ENCODE measurements at places on chromosomes 7 and 10. TPM values are rescaled to one million over a fixed set of nuclear protein-coding genes. Genes with fewer than 3 reads are reported as not detected.

- no peak for DNase-seq
Measured at GRCh38 chr10:127426746-127427145, 122.4 kb upstream of the NPS start.

DNA sequence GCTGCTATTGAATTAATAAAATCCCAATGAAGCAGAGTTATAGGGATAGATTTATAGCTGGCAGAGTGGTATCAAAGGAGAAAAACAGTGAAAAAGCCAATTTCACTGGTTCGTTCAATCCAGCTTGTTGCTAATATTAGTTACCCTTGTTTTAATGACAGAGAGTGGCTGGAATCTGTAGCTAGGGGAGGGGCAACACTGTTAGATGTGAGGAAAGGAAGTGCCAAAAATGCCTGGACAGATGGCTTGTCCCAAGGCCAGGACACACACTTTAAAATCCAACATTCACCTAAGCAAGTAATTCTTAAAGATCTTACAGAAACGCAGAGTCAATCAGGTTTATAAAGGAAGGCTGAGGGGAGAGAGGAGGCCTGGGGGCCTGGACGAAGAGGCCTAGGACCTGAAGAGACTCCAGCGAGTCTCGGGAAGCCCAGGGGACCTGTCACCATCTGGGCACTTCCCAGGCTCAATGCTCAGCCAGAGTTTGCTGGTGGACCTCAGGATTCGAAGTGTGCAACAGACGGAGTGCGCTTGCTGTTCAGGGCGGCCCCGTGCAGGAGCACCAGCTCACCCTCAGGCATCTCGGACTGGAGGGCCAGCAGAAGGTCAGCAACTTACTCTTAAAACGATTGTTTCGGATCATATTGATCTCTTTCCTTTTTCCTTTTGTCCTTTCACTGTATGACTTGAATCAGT lies 36.7 kb downstream of the TMEM248 start:
- no peak for DNase-seq

DNA sequence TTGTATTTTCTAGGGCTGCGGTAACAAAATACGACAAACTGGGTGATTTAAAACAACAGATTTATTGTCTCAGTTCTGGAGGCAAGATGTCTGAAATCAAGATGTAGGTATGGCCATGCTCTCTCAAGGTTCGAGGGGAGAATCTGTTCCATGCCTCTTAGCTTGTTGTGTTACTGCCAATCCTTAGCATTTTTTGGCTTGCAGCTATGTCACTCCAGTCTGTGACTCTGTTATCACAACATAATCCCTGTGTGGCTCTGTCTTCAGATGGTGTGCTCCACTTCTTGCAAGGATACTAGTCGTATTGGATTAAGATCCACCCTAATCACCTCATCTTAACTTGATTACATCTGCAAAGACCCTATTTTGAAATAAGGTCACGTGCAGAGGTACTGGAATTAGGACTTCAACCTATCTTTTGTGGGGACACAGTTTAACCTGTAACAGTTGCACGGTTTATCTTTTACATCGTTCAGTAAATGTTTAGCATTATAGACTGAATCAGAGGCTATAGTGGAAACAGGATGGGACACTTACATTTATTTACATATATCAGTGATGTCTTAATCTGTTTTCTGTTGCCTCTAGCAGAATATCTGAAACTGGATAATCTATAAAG lies 3.1 kb downstream of the C1GALT1 start:
- no peak for DNase-seq

DNA sequence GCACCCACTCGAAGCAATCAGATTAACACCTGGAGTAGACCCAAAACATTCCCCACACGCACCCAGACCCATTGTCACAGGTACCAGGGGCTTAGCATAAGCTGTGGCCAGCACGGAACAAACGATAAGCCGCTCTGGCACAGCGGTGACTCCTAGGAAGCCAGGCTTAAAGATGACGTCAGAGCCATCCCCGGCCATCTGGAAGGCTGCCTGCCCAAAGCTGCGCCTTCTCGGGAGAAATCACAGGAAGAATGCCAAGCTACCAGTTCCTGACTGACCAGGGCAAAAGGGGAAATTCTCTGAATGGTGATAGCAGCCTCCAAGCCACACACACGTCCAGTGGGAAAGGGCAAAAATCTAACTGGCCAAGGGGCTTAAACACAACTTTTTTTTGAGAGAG lies 13.0 kb upstream of the WIPI2 start:
- DNase-seq = no peak

DNA sequence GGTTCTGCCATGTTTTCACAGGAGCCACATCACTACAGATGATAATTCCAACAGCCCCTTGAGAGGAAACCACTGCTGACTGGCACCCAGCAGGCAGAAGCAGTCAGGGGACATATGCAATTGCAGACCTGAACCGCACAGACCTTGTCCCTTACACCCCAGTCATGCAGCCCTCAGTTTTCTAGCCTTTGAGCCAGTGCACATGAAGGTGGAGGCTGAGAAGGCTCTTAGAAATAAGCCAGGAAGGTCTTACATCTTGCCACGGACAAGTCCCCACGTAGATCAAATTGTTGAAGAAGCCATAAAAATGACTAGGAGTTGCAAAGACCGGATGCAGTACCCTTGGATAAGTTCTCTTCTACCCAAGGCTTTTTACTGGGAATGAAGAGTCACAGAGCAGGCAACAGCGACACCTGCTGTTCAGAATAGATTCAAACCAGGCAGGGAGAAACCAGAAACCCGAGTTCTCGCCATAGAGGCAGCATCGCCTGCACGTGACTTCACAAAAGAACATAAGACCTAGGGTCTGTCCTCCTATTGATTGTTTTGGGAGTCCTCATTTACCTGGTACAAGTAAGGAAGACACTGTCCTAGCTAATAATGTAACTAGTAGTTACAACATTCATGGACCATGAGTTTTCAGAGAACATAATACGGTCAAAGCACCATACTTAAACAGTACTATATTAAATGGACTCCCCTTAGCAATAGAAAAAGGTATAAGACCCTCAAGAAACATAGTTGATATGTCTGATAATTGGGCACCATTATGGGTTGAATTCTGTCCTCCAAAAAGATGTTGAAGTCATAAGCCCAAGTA lies 11.1 kb downstream of the STEAP1B start:
- DNase-seq = peak; percentile 76

- DNase-seq = no peak
Measured at GRCh38 chr10:71525721-71526120, 129.0 kb downstream of the CDH23 start.

DNA sequence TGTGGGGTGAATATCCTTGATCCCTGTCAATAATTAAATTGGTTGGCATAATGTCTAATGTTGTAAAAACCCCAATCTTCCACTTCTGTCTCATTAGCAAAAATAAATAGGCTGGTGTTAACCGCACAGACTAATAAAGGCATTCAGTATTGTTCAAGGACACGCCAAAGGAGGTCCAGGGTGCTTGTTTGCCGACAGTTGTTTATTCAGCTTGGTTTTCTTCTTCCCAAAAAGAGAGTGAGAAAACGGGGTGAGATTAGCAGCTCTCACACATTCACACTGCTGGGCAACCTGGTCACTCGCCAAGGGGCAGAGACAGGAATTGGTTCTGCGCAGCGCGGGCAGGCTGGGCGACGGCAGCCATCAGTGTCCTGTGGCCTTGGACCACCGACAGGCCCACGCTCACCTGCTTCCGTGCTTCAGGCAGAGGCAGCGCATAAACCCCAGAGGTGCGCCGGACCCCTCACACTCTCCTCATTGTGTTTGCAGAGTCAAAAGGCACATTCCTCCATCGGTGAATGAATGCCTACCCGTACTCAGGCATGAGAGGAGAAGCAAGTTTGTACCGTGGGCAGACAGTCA lies 26.2 kb upstream of the LMBR1 start:
- no peak for DNase-seq

CABCOCO1 gene
- 3.7 TPM for polyA plus RNA-seq
